ENCODE measurements at places on chromosomes 12 and 14.

DNA sequence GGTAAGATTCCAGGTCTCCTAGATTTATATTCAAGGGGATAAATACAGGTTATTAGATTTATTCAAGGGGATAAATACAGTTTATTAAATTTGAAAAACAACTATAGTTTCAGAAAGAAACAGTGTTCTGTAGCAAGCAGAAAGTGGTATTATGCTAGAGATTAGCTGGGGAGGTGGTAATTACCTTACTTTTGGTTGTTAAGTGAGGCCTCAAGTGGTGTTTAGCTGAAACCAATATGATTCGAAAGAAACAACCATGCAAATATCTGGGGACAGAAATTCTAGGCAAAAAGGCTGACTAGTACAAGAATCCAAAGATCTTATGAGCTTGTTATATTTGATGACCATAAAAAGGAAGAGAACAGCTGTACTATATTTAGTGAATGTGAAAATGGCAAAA is 6.2 kb downstream of the OR4N5 start:
- no peak for DNase-seq

DNA sequence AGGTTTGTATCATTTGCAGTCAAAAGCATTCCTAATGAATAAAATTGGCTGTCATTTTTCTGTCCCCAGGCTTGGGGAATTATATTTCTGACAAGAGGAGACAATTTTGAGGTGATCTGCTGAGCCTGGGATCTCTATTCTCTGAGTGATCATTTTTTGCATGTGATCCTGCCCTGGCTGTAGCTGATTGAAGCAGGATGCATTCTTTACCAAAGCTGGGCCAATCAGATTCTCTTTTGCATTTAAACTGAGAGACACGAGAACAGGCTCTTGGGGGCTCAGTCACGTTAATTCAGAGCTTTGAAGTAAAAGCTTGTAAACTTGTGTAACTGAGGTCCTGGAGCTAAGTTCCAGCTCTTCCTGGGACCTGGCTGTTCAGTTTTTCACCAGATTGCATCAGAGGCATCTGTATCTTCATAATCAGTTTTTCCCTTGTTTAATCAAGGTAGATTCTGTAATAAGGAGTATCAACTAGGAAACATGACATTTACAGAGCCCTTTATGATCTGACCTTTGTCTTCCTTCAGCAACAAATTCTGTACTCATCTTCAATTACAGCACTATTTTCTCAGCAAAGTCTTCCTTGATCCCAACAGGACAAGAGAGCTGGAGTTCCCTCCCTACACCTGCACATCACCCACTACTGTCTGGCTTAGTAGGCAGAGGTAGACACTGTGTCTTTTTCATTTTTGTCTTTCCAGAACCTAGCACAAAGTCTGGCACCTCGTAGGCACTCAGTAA is 35.0 kb upstream of the MANSC4 start:
- no peak for DNase-seq

DNA sequence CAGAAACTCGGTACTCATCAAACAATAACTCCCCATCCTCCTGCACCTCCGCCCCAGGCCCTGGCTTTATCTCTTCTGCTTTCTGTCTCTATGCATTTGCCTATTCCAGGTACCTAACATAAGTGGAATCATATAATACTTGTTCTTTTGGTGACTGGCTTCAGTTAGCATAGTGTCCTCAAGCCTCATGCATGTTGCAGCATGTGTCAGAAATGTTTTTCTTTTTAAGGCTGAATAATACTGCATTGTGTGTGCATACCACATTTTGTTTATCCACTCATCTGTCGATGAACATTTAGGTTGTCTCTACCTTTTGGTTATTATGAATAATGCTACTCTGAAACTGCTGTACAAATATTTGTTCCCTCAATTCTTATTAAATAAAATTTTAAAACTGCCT is 117.1 kb downstream of the KICS2 start:
- DNase-seq, result no peak

- peak; percentile 29 for DNase-seq
Observed at GRCh38 chr14:103031566-103031911, 25.8 kb downstream of the CDC42BPB start.

DNA sequence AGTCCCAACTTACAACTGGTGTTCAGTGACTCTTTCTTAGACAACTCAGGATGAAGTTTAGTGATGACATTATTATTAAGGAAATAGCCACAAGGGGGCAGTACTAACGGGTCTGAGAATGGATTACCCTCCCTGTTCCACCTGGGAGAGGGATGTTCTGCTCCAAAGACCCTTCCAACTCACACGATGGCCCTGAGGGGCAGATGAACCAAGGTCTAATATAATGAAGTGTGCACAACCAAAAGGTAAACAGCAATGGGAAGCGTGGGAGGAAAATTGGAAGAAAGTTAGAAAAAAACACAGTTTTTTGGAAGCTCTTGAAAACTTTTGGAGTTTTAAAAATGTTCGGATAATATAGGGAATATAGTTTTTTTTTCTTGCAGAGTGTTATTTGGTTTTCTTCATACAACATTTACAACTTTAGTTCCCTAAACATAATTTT is 24.0 kb downstream of the FGF6 start:
- no peak for DNase-seq

DNA sequence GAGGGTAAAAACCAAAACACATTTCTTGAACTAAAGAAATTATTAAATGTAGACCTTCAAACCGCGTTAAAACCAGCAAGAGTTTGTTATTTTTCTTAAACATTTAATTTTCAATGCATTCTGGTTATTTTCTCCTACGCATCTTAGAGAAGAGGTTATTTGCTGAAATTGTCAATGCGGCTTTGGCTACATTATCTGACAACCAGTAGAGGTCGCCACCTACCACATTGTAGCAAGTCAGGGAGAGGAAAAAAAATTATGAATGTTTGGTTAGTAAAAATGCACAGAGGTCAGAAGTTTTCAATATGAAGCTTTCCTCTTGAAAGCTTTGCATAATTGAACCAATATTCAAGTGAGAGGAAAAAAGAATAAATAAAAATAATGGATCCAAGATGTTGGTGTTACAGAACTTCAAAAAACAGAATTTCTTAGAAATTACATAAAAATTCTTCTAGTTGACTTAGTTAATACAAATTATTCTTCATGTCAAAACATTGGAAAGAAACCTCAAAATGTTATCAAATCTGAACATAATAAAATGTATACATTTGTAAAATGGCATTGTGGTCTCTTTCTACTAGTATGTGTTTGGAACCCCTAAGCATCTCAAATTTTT is 159.4 kb upstream of the TMTC2 start:
- DNase-seq, result no peak

- no peak for DNase-seq
Observed at GRCh38 chr14:93527203-93527607, 96.5 kb downstream of the UNC79 start.

GRCh38 chr14:102826161-102826560 is 48.9 kb downstream of the TRAF3 start:
- DNase-seq, result no peak

GRCh38 chr14:77407158-77407557 is 16.2 kb downstream of the NOXRED1 start:
- no peak for DNase-seq

DNA sequence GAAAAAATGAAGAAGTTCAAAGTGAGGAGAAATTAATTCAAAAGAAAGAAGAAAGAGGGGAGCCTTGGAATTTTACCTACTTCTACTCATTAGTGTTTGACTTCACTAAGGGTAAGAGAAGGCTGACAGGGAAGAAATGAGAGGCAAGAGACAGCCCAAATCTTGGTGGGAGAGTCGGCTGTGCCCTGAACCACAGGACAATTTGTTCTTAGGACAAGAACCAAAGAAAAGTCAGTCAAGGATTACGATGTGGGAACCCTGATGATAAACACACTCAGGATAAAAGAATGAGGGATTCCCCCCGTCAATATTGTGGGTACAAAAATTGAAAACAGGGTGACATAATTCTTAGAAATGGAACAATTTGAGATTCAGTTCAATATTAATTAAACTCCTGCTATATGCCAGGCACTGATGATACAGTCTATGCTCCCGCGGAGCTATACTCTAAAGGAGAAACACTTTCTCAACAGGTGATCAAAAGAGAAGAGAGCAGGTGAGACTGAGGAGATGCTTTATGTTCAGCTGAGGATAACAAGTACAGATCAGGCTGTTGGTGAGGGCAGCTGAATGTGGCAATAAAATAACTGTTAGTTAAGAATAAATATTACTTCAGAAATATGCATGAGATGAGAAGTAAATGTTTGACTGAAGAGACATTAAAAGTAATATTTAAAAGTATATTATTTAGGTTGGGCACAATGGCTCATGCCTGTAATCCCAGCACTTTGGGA is 175.4 kb downstream of the SLC25A21 start:
- DNase-seq, result no peak

- no peak for DNase-seq
Observed at GRCh38 chr12:95549392-95550084, 1.7 kb downstream of the USP44 start.

DNA sequence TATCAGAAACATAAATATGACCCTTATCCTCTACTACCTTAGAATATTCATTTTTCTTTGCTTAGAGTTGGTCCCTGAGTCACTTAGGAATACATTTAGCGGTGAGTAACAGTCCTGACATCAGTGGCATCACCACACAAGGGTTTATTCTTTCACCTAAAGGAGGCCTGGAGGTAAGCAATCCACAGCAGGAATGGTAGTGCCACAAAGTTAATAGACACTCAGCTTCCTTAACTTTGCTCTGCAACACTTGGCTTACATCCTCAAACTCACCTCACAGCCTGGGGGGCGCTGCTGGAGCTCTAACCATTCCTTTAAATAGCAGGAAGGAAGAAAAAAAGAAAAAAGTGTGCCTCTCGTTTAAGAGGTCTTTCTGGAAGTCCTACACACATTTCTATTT is 29.1 kb downstream of the BBOF1 start:
- no peak for DNase-seq

- no peak for DNase-seq
Observed at GRCh38 chr12:79317179-79317847, 373.5 kb downstream of the PAWR start.

GRCh38 chr12:4118601-4119156 is 154.9 kb upstream of the CCND2 start:
- no peak for DNase-seq

DNA sequence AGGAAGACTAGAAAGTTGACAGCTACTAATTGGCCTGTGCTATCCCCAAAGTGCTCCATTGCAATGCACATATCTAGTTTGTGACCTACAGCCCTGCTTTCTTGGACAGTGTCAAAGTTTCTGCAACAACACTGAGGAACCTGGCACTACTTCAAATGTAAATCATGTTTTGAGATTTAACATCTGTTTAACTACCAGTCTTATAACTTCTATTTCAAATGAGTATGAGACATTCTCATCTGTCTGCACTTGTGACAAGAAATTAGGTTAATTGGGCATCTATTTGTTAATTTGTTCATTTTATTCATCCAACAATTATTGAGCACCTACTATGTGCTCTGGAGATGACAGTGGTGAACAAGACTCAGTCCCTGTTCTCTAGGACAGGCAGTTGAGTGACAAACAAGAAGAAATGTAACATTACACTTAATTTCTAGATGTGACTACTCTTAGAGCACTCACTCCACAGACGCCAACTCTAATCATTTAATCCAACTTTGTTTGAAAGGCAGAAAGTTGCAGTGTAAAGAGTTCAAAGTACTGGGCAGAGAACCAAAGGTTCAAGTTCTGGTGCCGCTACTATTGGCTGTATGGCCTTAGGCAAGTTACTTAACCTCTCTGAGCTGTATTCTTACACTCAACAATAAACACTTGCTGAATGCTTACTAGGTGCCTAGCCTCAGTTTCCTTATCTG is 74.8 kb downstream of the HECTD4 start:
- no peak for DNase-seq

- no peak for DNase-seq
Observed at GRCh38 chr12:80559766-80560165, 115.7 kb downstream of the PTPRQ start.

DNA sequence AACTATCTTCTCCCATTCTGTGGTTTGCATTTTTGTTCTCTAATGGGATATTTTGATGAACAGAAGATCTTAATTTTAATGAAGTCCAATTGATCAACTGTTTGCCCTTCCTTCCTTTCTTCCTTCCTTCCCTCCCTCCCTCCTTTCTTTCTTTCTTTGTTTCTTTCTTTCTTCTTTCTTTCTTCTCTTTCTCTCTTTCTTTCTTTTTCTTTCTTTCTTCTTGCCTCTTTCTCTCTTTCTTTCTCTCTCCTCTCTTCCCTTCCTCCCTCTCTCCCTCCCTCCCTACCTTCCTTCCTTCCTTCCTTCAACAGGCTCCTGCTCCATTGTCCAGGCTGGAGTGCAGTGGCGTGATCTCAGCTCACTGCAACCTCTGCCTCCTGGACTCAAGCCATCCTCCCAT is 18.9 kb downstream of the MAP1LC3B2 start:
- no peak for DNase-seq

DNA sequence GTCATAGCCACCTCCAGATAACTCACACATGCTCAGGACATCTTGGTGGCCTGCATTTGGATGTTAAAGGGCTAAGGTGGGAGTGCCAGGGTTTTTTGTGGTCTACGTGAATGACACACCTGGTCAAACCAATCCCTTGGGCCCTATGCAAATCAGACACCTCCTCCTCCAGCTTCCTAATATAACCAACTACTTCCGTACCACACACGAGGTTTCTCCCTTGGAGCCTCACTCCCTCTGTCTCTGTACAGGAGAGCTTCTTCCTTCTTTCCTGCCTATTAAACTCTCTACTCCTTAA is 19.6 kb downstream of the APOBEC1 start:
- DNase-seq, result no peak

DNA sequence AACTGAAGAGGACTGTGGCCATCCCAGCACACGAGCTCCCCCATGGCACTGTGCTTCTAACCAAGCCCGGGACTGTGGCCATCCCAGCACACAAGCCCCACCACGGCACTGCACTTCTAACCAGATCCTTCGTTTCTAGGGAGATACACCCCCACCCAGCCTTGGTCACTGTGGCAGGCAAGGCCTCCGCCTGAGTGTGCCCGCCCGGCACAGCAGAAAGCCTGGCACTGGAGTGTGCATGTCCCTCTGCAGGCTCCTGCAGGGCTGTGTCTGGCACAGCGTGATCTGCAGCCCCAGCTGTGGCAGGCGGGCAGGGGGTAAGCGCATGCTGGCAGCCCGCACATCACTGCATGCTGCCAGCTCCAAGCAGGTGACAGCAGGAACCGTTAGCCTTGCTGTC is 49.8 kb downstream of the CCDC85C start:
- no peak for DNase-seq

DNA sequence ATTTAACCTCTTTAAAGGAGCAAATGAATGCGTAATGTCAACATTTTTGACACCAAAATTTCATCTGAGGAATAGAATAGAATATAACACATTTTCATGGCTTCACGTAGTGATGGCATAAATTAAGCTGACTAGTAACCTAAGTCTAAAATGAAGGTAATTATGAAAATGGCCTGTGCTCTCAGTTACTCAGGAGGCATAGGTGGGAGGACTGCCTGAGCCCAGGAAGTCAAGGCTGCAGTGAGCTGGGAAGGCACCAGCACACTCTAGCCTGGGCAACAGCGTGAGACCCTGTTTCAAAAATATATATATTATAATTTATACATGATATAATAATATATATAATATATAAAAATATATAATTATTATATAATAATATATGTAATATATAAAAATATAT is 383.2 kb upstream of the ATP2B1 start:
- no peak for DNase-seq

GRCh38 chr14:40402957-40403356 is 970.7 kb upstream of the FBXO33 start:
- no peak for DNase-seq

- DNase-seq, result peak; percentile 60
Observed at GRCh38 chr14:65412856-65413738, 567 bp downstream of the FUT8 start.

Measured in Peyer's patch (tissue), 4 donors.